Chondrocyte (in vitro differentiated cells): ENCODE measurements at places on chromosomes 11 and 22. TPM values are rescaled to one million over a fixed set of nuclear protein-coding genes. Genes with fewer than 3 reads are reported as not detected.
A peak's percentile ranks its signal among the peaks of the same experiment; 100 is the strongest.

GRCh38 chr11:17594686-17595192 is 47.7 kb downstream of the OTOG start:
- no peak for DNase-seq
- H3K27me3 ChIP-seq, result peaks cover 31% of the 10 kb centered on the region
- no peak overlapping the region for H3K4me3 ChIP-seq
- no peaks in the 10 kb centered on the region for H3K4me1 ChIP-seq
- H3K36me3 ChIP-seq, result no peaks in the 10 kb centered on the region

GRCh38 chr11:134069426-134070341 is 812 bp downstream of the JAM3 start:
- H3K4me3 ChIP-seq, result peak overlapping the region; percentile 78
- no peak for DNase-seq
- peaks cover 54% of the 10 kb centered on the region for H3K4me1 ChIP-seq
- H3K27ac ChIP-seq, result peak overlapping the region; percentile 81

PATE2 gene
- not detected in 3 replicates for total RNA-seq

PIH1D2 gene
- total RNA-seq, result 0.62 to 1.4 TPM (median 1.3 TPM) in 3 replicates
